DMS79 (cell line): ENCODE measurements at places on chromosomes 12 and 14.

DNA sequence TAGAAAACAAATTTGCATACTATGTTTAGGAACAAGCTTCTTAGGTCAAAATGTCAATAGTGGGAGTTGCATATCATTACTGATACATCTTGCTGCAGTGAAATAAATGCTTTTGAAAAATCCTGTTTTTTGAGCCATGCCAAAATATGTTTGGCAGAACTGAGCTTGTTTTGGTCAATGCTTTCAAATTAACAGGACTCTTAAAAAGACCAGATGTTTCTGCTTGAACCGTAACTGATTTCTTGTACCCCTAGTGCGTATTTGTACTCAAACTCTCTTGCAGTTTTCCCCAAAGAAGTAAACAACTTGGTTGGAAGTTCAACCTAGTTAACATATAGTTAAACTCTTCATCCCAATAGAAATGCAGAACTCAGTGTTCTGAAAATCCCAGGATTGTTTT, 3.4 kb downstream of the TRHDE start:
- no peak for DNase-seq

DNA sequence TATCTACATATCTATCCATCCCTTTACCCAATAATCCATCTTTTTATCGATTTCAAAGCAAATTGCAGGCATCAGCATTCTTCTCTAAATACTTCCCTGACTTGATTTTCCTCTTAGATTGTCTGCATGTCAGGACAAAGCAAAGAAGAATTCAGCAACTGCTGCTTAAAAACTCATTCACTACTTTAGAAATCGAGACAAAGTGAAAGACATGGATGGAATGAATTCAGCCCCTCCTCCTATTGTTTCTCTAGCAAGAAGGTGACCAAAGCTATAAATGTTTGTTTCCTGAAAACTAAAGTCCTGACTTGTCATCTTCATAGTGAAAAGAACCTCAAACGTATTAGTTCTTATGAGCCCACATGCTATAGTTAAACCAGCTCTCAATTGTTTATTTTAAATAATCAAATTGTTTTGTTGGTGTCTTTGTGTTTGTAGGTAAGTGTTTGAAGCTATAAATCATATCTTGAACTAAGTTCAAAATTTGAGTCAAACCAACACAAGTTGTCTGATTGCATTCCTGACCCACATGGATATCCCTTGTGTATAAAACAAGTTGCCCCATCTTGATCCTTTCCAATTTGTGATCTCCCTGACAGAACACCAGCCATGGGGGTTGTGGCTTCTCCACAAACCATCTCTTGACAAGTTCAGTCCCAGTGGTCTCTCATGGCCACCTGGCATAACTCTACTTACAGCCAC, 58.6 kb upstream of the ARHGAP5 start:
- DNase-seq: no peak

DNA sequence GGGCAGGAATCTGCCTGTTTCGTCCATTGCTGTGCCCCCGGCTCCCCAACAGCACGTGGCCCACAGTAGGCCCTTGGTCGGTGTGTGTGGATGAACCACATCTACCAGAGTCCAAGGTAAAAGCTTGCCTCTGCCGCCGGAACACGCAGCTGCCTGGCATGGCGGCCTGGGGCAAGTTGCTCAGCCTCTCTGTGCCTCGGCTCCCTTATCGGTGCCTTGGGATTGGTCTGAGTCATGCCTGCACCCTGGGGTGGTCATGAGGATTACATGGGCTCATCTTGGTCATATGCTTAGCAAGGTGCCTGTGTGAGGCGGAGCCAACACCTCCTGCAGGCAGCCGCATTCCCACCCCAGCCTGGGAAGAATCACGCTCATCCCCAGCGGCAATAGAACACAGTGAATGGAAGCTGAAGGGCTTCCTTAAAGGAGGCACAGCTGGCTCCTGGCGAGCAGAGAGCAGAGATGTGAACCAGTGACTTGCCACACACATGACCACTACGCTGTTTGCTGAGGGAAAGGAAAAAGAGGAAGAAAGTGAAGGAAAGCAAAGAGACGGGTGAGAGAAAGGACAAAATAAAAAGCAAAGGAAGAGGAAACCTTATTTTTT, 5.5 kb upstream of the SCARB1 start:
- DNase-seq: no peak

- no peak for DNase-seq
Observed at GRCh38 chr14:61934385-61934784, 172.2 kb downstream of the SNAPC1 start.

DNA sequence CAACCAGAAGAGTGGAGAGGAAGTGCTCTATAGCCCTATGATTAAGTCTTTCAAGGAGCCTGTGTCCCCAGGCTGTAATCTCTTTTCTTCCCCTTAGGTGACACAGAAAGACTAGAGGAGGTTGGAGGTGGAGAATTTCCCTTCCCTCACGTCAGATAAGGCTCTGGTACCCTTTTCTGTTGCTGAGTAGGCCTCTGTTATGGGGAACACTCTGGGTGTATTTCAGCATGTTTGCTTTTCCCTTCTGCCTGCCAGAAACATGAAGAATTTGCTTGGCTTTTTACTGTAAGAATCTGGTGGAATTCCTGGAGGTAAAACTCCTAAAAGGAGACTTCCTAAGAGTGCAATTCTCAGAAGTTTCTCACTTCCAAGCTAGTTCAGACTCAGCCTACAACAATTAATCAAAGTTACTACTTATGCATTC, 58.3 kb downstream of the SIX1 start:
- DNase-seq: no peak

DNA sequence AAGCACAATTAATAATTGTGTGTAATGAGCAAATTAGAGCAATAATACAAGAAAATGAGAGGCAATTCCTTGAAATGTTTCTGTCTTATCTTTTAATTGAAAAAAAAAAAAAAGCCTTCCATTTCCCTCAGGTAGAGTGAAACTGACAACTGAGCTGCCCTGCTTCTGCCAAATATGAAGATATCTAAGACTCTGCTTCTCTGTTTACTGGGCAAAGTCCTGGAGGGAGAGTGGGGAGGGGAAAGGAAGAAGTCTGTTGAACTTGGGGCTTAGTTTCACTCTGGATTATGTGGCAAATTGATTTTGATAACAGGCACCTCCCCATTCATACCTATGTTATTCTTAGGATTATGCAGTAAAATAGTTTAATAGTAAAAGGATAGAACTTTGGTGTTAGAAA, 364.9 kb downstream of the NRXN3 start:
- no peak for DNase-seq

- no peak for DNase-seq
Observed at GRCh38 chr12:73308079-73308478, 1035.9 kb downstream of the TRHDE start.
